ENCODE measurements at places on chromosomes 11 and 22.
A peak's percentile ranks its signal among the peaks of the same experiment; 100 is the strongest.

DNA sequence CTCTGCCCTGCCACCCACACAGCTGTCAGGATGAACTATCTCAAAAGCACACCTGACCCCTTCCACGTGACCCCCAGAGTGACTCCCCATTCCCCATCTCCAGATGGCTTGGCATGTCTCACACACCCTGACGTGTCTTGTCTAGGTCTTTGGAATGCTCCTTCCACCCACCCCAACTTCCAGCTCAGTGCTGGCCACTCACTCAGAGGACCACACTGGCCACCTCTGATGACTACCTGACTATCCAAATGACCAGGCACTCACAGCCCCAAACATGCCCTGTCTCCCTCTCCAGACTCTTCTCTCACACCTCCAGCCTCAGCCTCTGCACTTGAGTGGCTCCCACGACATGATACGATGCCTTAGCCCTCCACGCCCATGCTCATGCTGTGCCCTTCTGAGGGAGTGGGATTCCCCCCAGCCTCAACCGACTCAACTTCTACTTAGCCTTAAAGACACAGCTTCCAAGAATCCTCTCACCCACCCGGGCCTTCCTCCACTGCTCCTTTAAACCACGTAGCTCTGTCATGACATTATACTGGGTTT, 259.4 kb downstream of the BUD13 start:
- DNase-seq = no peak

DNA sequence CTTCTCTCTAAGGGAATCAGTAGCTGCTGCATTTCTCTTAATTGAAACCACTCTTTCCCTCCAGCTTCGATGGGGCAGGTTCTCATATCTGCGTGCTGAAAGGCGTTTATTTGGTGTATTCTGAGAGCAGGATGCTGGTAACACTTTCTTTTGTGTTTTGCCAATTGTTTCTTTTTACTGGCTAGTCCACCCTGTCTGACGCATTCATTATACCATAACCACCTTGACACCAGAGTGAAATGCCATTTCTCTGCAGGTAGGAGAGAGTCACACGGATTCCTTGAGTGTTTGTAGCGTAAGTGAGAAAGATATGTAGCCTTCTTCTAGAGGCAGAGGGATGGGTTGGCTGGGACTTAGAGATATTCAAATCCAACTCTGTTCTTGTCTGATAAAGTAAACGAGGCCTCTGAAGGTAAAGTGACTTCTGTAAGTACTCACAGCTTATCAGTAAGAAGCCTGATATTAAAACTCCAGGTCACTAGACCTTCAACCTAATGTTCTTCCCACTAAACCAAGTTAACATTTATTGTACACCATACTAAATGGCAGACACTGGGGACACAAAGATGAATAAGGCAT, 21.4 kb downstream of the CD44 start:
- DNase-seq = no peak

- peak; percentile 38 for DNase-seq
These were observed 1.1 kb downstream of the PANX1 start for GRCh38 chr11:94129512-94130297.

DNA sequence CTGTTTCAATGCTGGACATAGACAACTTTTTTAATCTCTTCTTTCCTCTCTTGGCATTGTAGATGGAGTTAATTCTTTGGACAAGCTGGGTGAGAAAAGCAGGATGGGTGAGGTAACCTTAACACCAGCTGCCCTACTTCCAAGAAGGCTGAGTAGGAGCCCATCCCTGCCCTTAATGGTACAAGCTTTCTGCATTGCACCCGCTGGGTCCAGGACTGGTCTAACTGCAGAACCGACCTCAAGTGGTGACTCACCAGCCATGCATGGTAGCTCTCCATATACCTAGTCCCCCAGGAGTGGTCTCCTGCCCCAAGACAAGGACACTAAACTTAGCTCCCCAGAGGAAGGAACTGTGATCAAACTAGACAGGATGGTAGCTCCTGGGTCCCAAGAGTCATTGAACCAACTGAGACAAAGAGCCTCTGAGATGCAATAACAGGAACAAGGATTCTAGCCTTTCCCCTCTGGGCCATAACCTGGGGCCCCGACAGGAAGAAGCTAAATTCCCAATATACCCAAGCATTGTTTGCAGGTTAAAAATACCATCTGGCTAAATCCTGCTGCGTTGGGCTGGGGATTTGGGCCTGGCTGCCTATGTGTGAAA, 32.1 kb downstream of the RPL27A start:
- no peak for DNase-seq

DNA sequence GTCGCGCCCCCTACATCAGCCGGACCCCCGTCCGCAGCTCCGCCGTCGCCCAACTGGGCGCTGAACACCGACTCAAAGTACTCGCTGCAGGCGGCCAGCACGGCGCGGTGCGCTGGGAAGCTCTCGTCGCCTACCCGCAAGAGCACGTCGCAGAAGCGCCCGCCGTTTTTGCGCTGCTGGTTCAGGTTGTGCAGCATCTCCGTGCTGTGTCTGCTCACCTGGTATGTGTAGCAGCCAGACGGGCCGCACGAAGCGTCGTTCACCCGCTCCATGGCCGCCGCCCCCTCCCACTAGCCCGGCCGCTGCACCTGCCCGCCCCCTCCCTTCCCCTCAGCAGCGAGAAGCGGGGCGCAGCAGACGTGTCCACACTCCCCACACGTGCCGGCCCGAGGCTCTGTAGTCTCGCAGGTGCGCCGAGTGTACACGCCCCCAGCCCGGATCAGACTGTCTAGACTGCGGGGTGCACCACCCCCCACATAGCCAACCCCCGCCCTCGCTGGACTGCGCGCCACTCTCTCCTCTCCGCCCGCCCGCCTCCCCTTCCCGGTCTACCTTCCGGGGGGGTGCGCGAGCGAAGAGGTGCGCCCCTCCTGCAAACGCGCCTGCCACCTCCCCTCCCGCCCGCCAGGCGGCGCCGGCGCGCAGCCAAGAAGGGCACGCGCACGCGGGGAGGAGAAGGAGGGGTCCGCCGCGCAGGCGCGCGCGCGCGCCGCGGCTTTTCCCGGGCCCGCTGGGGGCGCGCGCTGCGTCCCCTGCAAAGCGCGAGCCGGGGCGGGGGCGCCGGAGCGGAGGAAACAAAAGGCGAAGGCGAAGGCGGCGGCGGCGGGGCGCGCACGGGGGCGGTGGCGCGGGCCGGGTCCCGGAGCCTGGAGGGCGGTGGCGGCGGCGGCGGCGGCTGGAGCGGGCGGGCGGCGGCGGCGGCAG, 553 bp downstream of the PATZ1 start:
- DNase-seq = peak; percentile 87

GRCh38 chr11:125062931-125063428, at the start of gene SLC37A2:
SLC37A2 (plus strand) TSS chr11:125063305; CDS start chr11:125063368, 63 bp downstream.
- peak; percentile 7 for DNase-seq

DNA sequence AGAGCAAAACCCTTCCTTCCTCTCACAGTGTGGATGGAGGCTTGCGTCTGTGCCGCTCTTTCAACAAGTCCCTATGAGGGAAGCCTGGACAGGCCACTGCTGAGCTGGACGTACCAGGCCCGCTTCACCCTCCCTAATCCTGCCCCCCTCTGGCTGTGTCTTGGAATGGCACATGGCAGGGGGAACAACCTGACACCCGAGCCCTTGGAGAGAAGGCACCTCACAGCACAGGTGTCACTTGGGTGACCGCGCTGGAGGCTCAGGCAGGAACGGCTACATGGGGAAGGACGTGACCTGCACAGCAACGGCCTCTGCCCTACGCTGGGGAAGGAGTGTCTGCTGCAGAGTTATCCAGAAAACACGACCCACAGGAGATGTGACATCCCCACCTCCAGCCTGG, 11.0 kb downstream of the CARS1 start:
- DNase-seq = no peak

DNA sequence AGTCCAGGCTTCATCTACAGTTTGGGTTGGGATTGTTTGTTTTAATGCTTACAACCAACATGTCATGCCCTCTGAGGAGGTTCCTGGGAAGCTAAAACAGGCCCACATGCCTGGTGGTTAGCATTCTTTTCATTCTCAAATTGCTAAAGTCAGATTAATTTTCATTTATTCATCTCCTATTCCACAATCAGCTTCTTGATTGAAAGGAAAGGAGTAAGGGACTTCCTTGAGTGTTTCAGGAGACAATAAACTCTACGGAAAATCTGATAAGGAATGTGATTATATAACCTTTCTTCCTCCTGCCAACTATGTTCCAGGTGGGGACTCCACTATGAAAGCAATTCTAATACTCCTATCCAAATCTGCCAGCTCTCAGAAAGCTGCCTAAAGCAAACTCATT, 30.8 kb downstream of the MRTFA start:
- no peak for DNase-seq

- no peak for DNase-seq
These were observed 27.9 kb upstream of the RASL10A start for GRCh38 chr22:29343313-29343805.

GRCh38 chr22:21718499-21718898, 17.1 kb downstream of the YPEL1 start:
- DNase-seq = no peak

GRCh38 chr11:85732965-85733364, 47.0 kb upstream of the CCDC89 start:
- DNase-seq = no peak

DNA sequence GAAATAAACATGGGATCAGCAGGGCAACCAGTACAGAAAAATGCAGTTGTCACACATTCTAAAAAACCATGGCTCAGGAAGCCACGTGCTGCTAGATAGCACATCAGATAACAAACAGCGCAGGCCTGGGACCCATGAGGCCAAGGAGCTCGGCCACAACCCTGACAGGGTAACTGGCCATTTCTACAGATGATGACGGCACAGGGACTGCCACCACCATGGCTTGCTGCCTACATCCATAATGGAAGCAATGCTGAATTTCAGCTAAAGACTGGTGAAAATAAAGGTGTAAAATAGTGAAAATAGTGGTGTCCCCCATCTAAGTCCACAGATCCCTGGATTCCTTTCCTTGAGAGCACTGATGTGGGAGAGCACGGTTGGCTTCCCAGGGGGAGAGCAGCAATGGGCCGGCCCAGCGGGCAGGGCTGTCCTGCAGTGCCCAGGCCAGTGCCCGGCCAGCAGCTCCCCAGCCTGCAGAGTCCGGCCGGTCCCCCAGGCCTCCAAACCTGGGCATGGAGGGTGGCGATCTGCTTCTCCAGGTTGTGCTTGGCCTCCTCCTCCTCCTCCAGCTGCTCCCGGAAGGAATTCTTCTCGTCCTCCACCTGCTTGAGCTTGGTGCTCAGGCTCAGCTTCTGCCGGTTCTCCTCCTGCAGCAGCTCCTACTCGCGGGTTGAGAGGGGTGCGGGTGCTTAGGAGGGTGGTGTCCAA, 40.0 kb downstream of the APOL1 start:
- no peak for DNase-seq

DNA sequence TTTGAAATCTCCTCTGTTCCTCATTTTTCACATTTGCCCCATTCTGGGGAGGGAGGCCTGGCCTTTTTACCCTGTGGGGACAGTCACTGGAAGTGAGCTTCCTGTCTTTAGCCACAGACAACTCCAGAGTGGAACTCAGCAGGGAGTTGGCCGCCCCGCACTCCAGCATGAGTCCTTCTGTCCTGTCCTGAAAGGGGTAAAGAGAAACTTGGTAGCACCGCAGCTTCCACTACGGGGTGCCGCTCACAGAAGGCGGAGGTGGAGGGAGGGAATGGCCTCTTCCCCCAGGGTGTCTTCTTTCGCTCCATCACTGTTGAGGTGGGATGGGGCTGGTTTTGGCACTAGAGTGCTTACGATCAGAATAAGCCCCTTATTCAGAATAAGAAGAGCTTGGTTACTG, 132.2 kb downstream of the ST3GAL4 start:
- no peak for DNase-seq

DNA sequence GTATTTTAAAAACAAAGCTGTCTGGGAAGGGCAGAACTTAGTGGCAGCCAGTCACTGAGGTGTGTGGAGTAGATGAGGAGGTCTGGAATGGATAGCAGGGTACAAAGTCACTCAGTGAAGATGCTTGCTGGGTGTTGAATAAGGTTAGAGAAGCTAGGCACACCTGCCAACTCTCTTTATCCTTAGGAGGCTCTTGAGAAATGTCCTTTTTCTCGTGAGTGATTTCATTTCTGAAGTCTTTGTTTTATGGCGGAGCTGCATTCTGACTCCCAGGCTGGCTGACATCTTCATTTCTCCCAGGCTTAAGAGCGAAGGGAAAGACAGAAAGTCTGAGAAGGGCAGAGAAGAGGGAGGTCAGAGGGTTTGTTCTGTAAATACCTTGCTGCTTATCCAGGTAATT, 31.0 kb downstream of the CECR2 start:
- no peak for DNase-seq

GRCh38 chr22:27296091-27296675, 505.4 kb downstream of the MN1 start:
- DNase-seq = no peak

DNA sequence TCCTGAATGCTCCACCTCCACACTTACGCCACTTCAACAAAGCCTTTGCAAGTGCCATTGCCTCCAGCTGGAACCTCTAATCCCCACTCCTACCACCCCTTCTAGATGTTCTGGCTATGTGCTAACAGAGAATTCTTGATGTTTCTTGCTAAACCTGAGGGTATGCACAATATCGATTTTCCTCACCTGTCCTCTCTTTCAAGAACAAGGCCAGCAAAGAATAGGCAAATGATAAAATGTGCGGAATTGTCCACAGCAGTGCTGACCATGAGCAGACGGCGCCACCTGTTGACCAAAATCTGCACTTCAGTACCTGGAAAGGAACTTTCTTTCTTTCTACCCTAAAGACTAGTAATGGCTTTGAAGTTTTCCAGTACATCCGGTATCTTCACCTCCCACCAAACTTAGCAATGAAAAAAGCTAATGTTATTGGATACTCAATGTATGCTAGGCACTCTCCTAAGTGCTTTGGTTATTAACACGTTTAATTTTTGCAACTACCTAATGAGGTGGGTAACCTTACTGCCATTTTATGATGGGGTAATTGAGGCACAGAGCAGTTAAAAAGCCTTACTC, 3.4 kb downstream of the TIMM10 start:
- peak; percentile 54 for DNase-seq

DNA sequence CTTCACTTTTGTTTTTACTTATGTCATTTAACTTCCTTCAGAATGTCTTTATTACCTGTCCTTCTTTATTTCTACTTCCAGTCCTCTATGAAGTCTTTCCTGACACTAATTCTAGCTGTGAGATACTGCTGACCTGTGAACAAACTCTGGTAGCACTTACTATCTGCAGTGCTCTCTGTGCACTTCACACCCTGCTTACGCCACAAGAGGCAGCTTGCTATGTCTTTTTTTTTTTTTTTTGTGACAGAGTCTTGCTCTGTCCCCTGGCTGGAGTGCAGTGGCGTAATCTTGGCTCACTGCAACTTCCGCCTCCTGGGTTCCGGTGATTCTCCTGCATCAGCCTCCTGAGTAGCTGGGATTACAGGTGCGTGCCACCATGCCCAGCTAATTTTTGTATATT, 10.7 kb downstream of the STIM1 start:
- DNase-seq = no peak

GRCh38 chr11:76263166-76263565, 56.9 kb upstream of the WNT11 start:
- DNase-seq = no peak

- DNase-seq = no peak
These were observed 19.7 kb upstream of the FIBIN start for GRCh38 chr11:26974069-26974783.

DNA sequence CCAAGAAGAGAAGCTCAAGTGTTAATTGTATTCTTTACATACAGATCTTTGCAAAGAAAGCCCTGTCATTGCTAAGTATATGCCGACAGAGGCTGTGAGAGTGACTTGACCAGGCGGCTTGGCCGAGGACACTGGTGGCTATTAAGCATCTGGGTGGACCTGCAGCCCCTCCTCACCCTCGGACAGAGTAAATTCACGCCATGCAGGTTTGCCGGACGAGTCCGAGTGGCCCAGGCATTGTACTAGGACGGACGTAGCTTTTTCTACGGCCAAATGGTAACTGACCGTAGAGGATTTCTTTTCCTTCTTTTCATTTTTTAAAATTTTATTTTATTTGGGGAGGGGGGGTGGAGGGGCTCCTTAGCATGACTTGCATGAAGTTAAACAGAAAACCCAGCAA, 47.0 kb downstream of the KCNC1 start:
- DNase-seq = no peak
